Putamen (tissue), 1 donor: ENCODE measurements at places on chromosomes 7 and 10.

GRCh38 chr10:30749385-30749784 is 119.8 kb upstream of the LYZL2 start:
- DNase-seq: no peak

DNA sequence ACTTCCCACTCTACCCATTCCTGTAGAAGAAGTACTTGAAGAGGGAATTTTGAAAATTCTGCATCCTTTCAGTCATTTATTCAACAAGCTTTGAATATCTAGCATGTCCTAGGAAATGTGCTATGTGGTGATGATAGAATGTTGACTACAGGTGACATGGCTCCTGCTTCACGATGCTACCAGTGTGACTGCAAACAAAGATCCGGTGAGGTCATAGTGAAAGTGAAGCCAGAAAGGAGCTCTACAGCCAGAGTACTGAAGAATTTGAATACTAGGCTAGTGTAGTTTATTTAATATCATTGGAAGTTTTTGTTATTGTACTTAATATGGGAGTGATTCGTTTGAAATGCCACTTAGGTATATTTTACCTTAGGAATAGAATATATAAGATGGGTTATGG is 348.1 kb downstream of the TFEC start:
- DNase-seq: no peak

GRCh38 chr7:155276800-155277375 is 20.8 kb upstream of the INSIG1 start:
- DNase-seq: no peak

DNA sequence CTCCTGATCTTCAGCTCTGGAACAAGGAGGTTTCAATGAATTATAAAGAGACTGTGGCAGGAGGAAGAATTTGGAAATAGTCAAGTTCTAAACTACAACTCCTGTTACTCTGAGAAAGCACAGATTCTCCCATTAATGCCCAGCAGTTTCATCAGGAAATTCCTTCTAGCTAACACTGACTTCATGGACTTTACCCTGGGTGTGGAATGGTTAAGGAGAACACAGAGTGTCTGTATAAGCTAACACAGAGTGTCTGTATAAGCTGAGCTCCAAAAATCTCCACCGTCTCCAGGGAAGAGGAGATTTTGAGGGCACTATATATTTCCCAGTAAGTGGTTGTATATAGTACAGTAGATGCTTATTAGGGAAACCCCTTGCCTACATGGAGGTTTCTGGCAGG is 675.5 kb downstream of the XPNPEP1 start:
- no peak for DNase-seq

- peak; percentile 13 for DNase-seq
Observed at GRCh38 chr7:93407239-93407638, 167.3 kb downstream of the CALCR start.

DNA sequence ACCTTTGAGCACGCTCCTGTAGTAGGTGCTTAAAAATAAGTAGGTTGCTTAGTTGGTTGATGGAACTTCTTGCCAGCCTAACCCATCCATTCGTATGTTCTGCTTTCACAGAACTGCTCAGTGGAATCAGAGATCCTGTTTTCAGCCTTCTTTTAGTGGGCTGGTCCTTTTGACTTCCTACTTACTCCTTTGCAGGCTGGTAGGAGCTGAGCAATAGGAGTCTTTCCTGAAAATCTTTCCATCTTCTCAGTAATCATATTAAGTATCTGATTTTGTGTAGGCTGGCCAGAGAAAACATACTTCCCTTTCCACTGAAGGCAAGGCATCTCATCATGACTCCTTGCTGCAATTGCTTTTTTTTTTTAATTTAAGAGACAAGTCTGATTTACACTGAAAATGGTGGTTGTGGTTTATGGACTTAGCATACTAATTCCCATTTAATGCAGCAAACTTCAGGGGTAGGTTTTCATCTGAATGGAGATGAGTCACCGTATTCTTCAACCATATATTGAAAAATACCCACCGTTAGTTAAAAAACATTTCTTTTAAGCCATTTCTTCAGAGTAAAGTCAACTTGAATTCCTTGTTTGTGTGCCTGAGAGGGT is 208.0 kb downstream of the ZNF365 start:
- no peak for DNase-seq

GRCh38 chr7:155210356-155210755 is 87.3 kb upstream of the INSIG1 start:
- no peak for DNase-seq

DNA sequence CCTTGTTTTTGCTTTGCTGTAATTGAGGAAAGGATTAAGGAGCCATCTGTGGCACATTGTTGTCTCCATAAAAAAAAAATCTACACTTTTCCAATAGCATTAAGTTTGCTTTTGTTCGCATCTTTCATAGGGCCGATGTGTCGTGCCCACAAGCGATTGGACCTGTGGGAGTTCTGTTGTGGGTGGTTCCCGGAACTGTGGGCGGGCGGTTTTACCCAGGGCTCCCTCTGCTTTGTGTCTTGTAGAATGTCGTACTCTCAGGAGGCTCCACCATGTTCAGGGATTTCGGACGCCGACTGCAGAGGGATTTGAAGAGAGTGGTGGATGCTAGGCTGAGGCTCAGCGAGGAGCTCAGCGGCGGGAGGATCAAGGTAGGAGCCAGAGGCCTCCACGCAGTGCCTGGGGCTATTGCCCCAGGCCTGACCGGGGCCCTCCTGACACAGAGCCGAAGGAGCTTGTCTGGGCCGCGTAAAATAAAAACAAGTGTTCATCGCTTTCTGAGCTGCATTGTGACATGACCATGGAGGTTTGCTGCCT is 92.4 kb downstream of the ACTR3B start:
- no peak for DNase-seq

DNA sequence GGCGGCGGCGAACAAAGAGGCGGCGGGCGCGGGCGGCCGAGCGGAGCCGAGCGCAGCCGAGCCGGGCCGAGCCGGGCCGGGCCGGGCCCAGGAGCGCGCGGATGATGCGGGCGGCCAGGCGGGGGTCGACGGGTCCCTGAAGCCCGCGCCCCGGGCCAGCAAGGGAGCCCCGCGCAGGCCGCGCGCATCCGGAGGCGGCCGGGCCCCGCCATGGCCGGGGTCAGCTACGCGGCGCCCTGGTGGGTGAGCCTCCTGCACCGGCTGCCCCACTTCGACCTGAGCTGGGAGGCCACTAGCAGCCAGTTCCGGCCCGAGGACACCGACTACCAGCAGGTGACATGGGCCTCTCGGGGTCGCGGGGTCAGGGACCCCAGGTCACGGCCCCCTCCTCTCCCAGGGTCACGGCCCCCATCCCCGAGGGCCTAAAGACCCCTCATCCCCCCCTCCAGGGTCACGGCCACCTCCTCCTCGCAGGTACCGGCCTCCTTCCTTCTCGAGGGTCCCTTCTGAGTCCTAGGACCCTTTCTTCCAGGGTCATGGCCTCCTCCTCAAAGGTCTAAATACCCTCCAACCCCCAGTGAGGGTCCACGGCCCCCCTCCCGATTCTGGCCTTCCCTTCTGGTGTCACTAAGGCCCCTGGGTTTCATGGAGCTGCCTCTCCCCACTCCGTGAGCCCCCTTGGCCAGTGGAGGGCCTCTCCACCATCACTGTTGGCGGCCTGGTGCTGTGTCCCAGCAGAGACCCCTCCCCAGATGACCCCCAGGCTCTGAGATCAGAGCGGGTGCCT is at the start of gene TTYH3:
TSS of gene TTYH3 (plus strand) at position 41 of the 787 bp plus-strand sequence. CDS start at position 211, 170 bp downstream.
- no peak for DNase-seq

DNA sequence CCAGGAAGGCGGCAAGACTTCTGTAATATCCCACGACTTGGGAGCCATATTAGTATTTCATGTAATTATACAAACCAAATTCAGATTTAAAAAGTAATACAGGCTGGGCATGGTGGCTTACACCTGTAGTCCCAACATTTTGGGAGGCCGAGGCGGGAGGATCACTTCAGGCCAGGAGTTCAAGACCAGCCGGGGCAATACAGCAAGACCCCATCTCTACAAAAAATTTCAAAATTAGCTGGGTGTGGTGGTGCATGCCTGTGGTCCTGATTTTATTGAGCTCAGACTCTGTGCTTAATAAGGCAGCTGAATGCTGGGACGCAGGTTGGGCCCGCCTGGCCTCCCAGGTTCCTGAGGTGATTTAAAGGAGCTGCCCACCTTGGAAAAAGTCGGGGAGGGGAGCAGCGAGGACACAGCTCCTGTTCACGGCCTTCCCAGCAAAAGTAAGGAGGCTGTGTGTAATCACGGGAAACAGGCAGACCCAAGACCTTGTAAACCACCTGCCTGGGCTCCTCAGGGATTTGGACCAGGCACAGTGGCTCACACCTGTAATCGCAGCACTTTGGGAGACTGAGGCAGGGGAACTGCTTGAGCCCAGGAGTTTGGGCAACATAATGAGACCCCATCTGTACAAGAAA is 93.0 kb upstream of the DNAAF5 start:
- DNase-seq: no peak

DNA sequence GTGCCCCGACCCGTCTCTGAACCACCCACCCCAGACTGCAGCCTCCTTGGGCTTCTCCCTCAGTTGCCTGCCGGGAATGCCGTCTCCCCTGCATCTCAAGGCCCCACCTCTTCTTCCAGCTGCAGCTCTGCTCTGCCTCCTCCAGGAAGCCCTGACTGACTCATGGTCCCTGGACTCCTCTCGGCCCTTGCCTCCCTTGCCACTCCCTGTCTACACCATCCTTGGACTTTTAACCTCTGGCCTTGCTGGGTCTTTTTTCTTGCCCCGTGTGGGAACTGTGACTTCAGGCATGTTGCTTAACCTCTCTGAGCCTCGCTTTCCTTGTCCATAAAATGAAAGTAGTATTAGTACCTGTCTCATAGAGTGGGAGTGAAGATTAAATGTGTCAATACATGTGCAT is 56.3 kb downstream of the C10orf105 start:
- DNase-seq: no peak

DNA sequence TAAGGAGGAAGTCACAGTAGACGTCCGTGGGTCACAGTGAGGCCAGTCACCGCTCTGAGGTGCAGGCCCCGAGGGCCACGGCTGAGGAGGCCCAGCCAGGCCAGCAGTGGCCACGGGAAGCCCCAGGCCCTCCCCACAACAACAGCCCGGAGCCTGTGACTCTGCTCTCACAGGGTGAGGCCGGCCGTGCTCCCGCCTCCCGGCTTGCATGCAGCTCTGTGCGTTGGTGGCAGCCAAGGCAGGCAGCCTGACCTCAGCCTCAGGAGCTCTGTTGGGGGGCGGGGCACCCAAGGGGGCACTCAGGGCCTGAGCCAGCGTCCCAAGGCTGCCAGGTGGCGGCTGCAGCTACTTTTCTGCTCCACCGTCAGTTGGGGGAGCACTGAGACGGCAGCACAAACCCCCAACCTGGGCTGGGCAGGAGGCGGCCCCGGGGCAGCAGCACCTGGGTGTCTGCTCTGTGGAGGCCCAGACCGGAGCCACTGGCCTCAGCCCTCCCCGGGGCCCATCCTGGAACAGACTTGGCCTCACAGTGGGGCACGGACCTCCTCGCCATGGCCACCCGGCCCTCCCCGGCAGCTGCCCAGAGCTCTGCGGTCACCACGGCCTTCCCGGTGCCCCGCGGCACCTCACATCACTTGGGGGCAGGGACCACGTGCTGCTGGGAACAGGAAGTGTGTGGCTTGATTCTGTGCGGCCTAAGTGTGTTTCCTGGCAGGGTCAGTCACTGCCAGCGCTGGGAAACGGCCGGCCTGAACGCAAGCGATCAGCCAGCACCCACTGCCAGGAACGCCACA is 13.3 kb downstream of the CYP2W1 start:
- DNase-seq: no peak

- no peak for DNase-seq
Observed at GRCh38 chr7:136692221-136692620, 176.2 kb upstream of the CHRM2 start.

DNA sequence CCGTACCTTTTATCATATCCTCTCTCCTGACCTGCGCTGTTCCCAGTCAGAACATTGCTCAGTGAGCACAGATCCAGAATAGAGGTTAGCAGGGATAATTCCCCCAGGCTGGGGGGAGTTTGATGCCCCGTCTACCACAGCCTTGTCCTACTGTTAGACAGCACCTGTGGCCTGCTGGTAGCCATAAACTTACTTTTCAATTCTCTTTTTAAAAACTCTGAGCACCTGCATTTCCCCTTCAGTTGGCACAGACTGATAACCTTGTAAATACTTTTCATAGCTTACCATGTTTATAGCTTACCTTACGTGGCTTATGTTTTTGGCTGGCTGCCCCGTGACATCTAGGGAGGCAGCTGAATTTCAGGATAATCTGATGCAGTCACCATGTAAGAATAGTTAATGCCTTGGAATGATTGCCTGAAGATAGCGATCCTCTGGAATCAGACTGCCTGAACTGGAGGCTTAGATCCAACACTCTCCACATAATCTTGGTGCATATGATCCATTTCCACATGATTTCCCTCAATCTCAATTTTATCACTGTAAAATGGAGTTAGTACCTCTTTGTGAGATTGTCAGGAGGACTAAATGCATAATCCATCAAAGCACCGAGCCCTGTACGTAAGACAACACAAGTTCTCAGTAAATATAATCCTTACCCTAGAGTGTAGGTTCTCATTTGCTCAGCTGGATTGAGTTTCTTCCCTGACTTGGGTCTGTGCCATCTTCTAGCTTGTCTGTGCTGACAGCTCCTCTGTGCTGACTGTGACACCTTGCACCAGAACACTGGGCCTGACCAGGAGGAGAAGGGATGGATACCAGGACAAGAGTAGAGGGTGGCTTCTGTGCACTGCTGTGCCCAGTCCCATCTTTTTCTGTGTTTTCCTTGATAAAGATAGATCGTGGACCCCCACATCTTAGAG is 111.7 kb upstream of the GJD4 start:
- DNase-seq: no peak

DNA sequence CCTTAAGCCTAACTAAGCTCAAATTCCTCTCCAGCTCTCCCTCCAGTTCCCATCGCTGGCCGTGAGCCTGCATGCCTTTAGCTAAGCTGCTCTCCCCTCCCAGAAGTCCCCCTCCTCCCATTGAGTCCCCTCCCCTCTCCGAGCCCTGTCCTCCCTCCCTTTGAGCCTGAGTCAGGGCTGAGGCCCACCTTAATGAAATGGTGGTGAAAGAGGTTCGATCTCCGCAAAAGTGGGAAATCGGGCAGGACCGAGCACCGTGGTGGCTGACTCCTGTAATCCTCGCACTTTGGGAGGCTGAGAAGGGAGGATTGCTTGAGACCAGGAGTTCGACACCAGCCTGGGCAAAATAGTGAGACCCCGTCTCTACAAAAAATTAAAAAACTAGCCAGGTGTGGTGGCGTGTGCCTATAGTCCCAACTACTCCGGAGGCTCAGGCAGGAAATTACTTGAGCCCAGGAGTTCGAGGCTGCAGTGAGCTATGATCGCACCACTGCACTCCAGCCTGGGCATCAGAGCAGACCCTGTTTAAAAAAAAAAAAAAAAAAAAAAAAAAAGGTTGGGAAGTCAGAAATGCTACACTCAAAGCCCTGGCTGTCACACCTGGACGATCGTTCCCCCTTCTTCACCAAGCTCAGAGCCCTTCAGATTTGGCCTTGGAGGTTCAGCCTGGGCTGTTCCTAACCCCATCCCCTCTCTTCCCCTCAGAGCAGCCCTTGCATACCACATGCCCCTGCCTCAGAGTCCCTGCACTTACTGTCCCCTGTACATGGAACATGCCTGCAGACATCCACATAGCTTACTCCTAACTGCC is 995 bp upstream of the CLDN3 start:
- no peak for DNase-seq

GRCh38 chr10:26543567-26544306 is 105.6 kb downstream of the APBB1IP start:
- DNase-seq: no peak

GRCh38 chr10:82796510-82796909 is 921.5 kb downstream of the NRG3 start:
- DNase-seq: no peak
